Stimulated activated CD4-positive, alpha-beta T cell treated with anti-CD3 and anti-CD28 coated beads, Interleukin-1b, Interleukin-23, amount 100 ng/mL, for 1 hour (primary cell): ENCODE measurements at places on chromosomes 1 and 21.

- DNase-seq: no peak
These were observed 10.1 kb upstream of the SLC25A33 start for GRCh38 chr1:9529190-9529589.

- DNase-seq: no peak
These were observed 277.4 kb downstream of the ZNF648 start for GRCh38 chr1:181784039-181784683.

DNA sequence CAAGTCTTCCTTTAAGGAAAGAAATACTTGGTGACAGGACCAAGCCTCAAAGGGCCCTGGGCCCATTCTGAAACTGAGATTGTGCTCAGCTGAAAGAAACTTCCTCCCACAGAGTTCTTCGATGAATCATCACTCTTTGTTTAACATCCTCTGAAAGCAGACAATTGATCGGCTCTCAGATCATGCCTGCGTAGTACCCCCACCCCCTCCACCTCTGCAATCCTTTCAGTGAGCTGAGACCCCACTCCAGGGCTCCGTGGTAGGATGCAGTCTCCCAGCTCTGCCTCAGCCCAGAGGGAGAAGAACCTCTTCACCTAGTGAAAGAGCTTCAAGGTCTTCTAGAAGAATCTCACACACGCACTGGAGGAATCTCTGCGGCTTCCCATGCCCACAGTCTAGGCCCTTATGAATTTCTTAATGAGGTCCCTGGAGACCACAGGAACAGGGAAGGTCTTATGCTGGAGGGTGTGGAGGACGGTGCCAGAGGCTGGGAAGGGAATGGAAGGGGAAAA lies 104.9 kb upstream of the SOD1 start:
- DNase-seq: peak; percentile 26

GRCh38 chr1:54323324-54323739 lies 82.9 kb downstream of the SSBP3 start:
- DNase-seq: no peak

DNA sequence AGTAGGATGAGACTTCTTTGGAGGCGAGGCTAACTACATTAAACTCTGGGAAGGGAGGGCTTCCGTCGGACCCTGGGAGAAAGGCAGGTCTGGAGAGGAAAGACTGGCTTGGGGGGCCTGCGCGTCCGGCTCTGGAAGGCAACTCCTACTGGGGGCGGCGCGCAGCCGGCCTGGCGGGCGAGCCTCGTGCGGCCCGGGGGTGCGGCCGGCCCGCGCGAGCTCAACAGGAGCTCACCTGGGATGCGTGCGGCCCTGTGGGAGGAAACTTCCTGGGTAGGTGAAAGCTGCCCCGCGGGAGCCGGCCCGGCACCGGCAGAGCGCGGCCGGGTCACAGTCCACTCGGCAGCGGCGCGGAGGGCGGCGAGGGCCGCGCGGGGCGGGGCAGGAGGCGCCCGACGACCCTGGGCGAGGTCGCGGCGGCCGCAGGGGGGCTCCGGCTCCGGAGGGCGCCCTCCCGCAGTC lies 449 bp downstream of the EPS15 start:
- DNase-seq: no peak

GRCh38 chr1:198030682-198031081 lies 113.5 kb downstream of the LHX9 start:
- no peak for DNase-seq

DNA sequence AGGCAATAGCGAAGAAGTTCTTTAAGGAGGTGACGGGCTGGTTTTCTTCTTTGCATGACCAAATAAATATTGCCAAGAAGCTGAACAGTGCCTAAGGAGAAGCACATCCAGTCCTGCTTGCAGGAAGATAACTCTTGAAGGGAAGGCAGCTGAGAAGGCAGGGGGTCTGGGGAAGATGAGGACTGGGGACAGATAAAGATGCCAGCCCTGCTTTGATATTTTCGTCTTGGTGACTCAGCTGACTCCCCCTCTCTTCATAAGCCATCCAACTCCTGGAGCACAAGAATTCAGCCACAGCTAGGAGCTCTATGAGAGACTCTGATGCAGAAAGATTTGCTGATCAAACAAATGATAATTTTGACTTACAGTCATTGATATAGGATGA lies 3.4 kb downstream of the CFAP45 start:
- no peak for DNase-seq

- no peak for DNase-seq
These were observed 35.6 kb upstream of the VASH2 start for GRCh38 chr1:212914789-212915188.

DNA sequence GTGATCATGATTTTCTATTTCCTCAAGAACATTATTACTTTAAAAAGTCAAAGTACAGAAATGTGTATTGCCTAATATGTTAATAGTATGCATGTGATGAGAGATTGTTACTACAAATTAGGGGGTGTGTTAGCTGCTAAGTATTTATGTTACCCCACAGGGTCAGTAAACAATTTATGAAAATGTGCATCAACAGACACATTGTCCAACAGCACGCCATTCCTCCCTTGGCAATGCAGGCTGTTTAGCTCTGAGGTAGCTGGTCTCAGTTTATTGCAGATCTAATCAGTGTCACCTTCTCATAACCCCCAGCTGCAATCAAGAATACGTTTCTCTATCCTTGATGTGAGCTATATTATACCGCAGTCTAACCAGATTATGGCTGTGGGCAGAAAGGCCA lies 99.4 kb downstream of the TNR start:
- no peak for DNase-seq

- no peak for DNase-seq
These were observed 27.3 kb upstream of the MAGOH start for GRCh38 chr1:53265581-53265980.
